ENCODE measurements at places on chromosomes 6 and 20.

DNA sequence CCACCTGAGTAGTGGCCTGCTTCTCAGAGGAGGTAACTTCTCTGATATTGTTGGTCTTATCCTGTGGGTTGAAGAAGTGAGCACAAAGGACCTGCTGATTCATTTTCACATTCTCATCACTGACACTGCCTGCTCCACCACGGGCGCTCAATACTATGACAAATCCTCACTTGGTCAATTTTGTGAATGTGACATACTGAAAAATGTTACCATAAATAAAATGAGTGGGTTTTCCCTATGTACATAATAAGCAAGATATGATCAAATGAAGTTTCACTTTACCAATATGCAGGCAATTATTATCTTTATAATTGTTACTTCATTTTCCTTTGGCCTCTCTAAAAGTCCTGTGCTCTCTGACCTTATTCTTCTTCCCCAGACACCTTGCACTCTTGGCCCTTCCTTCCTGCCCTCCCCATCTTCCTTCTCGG lies 71.5 kb upstream of the RIPOR2 start:
- DNase-seq = no peak

DNA sequence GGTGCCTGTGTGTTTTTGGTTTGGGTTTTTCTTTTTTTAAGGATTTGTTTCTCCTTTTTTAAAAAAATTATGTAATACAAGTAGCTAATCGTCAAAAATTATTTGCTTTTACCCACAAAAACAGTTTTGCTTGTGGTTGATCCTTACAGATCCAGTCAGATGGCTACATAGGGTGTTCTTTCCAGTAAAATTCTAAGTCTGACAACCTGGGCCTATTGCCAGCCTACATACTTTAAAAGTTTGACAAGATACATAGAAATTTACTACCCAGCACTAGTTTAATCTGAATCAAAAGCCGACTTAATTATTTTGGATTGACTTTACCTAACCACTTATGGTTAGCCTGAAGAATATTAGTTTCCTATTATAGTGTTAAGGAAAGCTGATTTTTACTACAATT lies 2.1 kb upstream of the SOX4 start:
- DNase-seq = no peak

GRCh38 chr20:62602550-62602949 lies 39.8 kb upstream of the SLCO4A1 start:
- DNase-seq = no peak

GRCh38 chr20:24631173-24631505 lies 161.7 kb downstream of the SYNDIG1 start:
- DNase-seq = no peak

- DNase-seq = no peak
Observed at GRCh38 chr6:129565366-129565765, 144.6 kb downstream of the ARHGAP18 start.

GRCh38 chr20:17227669-17228623 lies 1.1 kb downstream of the PCSK2 start:
- no peak for DNase-seq

DNA sequence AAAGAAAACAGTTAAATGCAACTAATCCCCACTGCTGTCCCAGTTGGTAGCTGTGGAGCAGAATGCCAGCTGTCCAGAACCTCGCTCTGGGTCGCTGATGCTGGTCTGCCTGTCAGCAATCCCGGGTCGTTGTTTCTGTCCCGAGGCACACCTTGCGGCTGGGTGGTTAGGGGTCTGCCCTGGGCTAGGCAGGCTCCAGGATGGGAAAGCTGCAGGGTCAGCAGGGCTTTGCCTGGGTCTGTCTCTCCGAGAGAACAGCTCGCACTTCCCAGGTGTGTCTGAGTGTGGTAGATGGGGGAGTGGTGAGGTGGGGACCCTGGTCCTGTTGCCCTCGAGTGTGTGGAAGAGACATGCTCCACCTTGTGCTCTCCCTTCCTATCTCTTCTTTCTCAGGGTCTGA lies 261.2 kb downstream of the CLIC5 start:
- no peak for DNase-seq

- no peak for DNase-seq
Observed at GRCh38 chr6:21594416-21595281, 1.1 kb downstream of the SOX4 start.

DNA sequence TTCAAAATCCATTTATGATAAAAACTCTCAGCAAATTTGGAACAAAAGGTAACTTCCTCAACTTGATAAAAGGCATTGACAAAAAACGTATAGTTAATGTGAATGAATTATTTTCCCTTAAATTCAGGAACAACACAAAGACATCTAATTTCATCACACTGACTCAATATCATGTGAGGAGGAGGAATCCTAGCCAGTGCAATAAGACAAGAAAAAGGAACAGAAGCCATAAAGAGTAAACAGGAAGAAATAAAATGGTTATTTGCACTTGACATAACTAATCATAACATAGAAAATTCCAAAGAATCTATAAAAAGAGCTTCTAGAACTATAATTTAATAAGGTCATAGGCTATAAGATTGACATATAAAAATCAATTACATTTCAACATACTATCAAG lies 31.4 kb downstream of the CHD6 start:
- no peak for DNase-seq

GRCh38 chr6:4327841-4328240 lies 192.5 kb upstream of the ECI2 start:
- DNase-seq = no peak
